Immature natural killer cell (primary cell): ENCODE measurements at places on chromosomes 12 and 14.
A peak's percentile ranks its signal among the peaks of the same experiment; 100 is the strongest.

DNA sequence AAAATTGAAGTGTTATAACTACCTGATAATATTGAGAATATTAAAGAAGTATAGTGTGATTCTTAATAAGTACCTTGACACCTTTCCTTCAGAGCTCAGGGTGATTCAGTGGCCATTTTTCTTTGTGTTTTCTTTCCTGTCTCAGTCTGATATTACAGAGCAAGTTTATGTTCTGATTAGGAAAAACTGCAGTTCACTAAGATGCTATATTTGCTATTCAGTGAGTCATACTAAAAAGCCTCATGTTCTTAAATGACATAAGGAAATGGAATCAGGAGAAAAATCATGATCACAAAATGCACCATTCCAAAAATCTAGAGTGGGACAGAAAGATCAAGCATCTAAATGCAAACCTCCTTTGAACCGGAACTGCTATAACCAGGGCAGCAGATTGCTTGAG is 390.6 kb upstream of the ATP2B1 start:
- H3K4me1 ChIP-seq: peaks cover 10% of the 10 kb centered on the region
- no peak for DNase-seq
- no peaks in the 10 kb centered on the region for H3K27me3 ChIP-seq
- H3K4me3 ChIP-seq: no peak overlapping the region

GRCh38 chr14:71410578-71411284 is 503.5 kb downstream of the PCNX1 start:
- H3K27ac ChIP-seq: no peak overlapping the region
- H3K4me3 ChIP-seq: no peak overlapping the region
- DNase-seq: no peak
- H3K27me3 ChIP-seq: peaks cover 1% of the 10 kb centered on the region

DNA sequence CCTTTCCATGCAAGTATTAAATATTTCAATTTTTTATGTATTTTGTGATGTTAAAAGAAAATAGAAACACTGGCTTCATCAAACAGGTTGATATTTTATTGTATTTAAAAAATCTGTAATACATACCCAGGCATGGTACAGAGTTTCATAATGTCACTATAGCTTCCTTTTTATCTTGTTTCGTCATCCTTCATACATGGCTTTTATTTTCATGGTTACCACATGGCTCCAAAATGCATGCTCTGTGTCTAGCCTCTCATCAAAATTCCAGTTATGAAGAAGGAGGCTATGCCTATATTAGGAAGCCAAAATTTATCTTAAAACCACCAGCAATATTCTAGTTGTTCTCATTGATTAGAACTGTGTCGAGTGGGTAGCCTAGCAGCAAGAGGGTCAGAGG is 464.8 kb downstream of the BTG1 start:
- peaks cover 5% of the 10 kb centered on the region for H3K36me3 ChIP-seq
- no peak for DNase-seq
- H3K27me3 ChIP-seq: peaks cover 3% of the 10 kb centered on the region
- H3K27ac ChIP-seq: no peak overlapping the region
- no peaks in the 10 kb centered on the region for H3K4me1 ChIP-seq

- no peak for DNase-seq
- H3K4me1 ChIP-seq: peaks cover 18% of the 10 kb centered on the region
- H3K27me3 ChIP-seq: peaks cover 17% of the 10 kb centered on the region
- H3K27ac ChIP-seq: peak overlapping the region; percentile 75
- H3K36me3 ChIP-seq: no peaks in the 10 kb centered on the region
Observed at GRCh38 chr12:123363390-123363739, 1.3 kb downstream of the SBNO1 start.

DNA sequence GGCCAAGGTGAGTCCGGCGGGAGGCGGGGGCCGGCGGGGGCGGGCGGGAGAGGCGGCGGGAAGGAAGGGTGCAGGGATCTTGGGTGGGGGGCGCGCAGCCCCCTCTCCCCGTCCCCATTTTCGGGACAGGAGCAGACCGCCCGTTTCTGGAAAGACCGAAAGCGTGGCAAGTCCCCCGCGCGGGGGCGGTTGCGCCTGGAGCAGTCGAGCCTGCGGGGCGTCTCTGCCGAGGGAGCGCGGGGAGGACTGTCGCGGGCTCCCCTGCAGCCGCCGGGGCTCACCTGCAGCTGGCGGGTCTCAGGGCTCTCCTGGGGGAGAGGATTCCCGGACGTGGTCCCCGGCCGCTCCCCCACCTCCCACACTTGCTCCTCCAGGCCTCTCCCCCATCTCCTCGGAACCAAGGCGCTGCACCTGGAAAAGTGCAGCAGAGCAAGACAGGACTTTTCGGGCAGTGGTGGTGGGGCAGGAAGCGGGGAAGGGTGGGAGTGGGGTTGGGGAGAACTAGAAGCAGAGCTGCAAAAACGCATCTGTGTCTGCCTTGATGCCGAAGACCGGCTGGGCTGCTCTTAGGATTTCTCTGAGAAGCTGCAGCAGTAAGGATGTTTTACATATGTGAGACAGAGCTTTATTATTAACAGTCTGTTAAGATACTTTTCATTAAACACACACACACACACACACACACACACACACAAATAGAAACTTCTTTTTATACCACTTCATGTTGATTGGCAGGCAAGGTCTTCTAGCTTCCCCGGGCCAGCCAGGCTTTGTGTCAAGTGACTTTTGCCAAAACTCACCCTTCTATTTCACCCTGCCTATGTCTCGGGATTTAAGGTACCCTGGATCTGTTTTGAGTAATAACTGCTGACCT is 677 bp downstream of the C12orf75 start:
- peaks cover 91% of the 10 kb centered on the region for H3K4me1 ChIP-seq
- no peak for DNase-seq
- H3K27me3 ChIP-seq: peaks cover 10% of the 10 kb centered on the region
- H3K4me3 ChIP-seq: peak overlapping the region; percentile 91
- no peaks in the 10 kb centered on the region for H3K36me3 ChIP-seq

GRCh38 chr12:63894132-63894531 is 49.6 kb downstream of the SRGAP1 start:
- H3K36me3 ChIP-seq: no peaks in the 10 kb centered on the region
- DNase-seq: no peak

DNA sequence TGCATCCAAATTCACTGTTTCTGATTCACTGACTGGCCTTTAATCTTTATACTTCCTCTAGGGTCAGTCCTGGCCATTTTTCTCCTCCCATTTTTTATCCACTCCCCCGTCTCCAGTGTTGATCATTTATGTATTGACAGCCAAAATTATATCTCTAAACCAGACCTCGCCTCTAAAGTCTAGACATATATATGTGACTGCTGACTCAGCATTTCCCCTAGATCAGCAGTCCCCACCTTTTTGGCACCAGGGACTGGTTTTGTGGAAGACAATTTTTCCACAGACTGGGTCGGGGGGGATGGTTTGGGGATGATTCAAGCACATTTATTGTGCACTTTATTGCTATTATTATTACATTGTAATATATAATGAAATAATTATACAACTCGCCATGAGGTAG is 88.3 kb upstream of the DAAM1 start:
- H3K4me3 ChIP-seq: no peak overlapping the region
- no peaks in the 10 kb centered on the region for H3K36me3 ChIP-seq
- no peaks in the 10 kb centered on the region for H3K4me1 ChIP-seq

DNA sequence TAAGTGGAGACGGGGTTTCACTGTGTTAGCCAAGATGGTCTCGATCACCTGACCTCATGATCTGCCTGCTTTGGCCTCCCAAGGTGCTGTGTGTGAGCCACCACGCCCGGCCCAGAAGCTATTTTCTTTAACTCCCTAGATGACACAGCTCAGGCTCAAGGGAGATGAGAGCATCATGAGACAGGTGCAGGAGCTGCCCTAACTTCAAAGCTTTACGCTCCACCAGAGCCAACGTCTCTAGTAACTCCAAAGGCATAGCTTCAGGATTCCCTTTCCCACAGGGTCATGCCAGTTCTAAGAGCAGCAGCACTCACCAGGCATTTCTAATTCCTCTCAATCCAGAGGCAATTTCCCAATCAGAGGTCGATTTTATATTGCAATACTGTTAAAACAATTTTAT is 21.0 kb downstream of the NDUFA12 start:
- H3K4me1 ChIP-seq: peaks cover 63% of the 10 kb centered on the region
- peaks cover 12% of the 10 kb centered on the region for H3K36me3 ChIP-seq
- no peak overlapping the region for H3K4me3 ChIP-seq
- no peak overlapping the region for H3K27ac ChIP-seq
- DNase-seq: no peak

DNA sequence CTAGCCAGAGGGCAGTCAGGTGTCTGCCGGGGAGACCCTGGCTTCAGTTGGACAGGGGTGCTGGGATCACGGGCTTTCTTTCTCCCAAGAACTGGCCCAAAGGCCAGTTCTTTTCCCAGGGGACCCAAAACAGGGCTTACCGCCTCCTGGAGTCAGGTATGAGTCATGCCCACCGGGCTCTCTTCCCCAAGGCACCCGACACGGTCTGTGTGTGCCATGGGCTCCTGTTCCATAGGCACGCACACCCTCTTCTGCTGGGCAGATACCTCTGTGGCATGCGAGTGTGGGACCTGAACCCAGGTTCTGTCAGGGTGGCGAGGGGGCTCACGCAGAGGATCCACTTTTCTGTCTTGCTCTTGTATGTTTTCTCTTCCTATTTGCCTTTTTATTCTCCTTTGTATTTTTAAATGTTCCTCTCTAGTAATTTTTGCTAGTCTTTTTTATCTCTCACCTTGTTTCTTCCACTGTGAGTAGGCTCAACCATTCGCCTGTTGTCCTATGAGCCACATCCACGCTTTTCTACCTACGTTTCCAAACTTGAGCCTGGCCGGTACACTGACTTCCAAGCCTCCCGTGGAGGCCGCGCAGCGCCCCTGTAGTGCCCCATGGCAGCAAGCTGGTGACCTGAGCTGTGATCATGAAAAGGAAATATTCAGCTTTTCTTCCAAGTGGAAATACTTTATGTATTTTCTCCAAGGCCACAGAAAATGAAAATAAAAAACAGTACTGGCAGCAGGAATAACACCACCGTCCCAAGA is 362.2 kb downstream of the CACNA1C start:
- no peaks in the 10 kb centered on the region for H3K4me1 ChIP-seq
- no peak for DNase-seq
- H3K27ac ChIP-seq: no peak overlapping the region
- peaks cover 5% of the 10 kb centered on the region for H3K27me3 ChIP-seq
- H3K4me3 ChIP-seq: no peak overlapping the region

- H3K27ac ChIP-seq: no peak overlapping the region
- DNase-seq: no peak
- no peaks in the 10 kb centered on the region for H3K36me3 ChIP-seq
- peaks cover 18% of the 10 kb centered on the region for H3K4me1 ChIP-seq
Observed at GRCh38 chr14:94009767-94010166, 12.7 kb downstream of the CCDC197 start.

- no peak overlapping the region for H3K27ac ChIP-seq
- no peak overlapping the region for H3K4me3 ChIP-seq
- no peak for DNase-seq
- no peaks in the 10 kb centered on the region for H3K36me3 ChIP-seq
Observed at GRCh38 chr14:29144621-29145020, 378.0 kb downstream of the FOXG1 start.

GRCh38 chr14:31990183-31990857 is 86.8 kb upstream of the ARHGAP5 start:
- H3K4me3 ChIP-seq: no peak overlapping the region
- no peak for DNase-seq
- no peak overlapping the region for H3K27ac ChIP-seq
- no peaks in the 10 kb centered on the region for H3K36me3 ChIP-seq
- H3K27me3 ChIP-seq: no peaks in the 10 kb centered on the region

- H3K4me1 ChIP-seq: peaks cover 10% of the 10 kb centered on the region
- H3K27ac ChIP-seq: no peak overlapping the region
- DNase-seq: no peak
- peaks cover 2% of the 10 kb centered on the region for H3K27me3 ChIP-seq
Observed at GRCh38 chr12:124413401-124413800, 118.5 kb downstream of the RFLNA start.
